Vagina (tissue), 2 donors: ENCODE measurements at places on chromosomes 7 and 10.

GRCh38 chr7:117478836-117479224 is 995 bp upstream of the CFTR start:
- no peak for DNase-seq

DNA sequence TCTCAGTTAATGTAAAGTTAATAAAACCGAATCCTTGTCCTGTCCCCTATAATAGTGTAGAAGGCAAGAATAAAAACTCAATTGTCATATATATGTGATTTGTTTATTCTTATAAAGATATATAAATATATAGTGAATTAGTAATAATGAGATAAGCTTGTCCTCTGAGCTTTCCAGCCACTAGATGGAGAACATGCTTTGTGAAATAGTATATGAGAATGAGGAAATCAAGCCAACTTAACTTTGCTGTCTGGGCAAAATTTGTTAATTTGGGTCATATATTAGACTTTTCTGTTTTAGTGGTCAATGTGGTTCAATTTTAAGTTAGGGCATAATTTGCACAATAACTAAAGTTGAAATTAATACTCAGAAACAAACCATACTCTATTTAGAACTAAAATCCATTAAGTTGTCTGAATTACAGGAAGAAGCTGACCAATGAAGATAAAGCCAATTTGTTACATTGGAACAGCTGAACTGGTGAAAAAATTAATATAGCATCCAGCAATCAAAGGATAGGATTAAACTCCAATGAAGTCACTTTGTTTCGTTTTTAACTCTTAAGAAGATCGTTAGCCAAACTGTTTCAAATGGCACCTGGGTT is 595.0 kb downstream of the ARL4A start:
- DNase-seq = no peak

DNA sequence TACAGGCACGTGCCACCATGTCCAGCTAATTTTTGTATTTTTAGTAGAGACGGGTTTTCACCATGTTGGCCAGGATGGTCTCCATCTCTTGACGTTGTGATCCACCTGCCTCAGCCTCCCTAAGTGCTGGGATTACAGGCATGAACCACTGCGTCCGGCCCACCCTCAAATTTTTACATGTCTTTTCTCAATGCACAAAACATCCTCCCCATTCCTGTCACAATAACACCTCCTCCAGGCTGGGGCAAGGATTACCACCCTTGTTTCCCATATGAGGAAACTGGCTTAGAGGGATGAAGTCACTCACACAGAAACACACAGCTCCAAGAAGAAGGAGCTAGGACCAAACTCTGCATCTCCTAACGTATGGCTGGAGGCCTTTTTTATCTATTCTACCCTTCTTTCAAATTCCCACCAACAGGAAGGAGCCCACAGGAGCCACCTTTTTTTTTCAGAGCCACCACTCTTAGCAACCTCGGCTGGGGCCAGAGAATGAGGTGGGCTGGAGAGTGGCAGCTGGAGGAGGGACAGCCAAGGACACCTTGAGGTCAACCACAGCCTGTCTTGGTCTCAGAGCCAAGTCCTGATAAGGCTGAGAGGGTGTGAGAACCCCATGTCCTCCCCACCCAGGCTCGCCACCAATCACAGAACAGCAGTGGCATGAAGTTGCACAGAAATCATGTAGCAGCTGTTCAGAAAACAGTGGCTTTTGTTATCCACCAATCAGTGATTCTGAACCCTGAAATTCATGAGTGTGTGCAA is 113.1 kb upstream of the PDLIM1 start:
- DNase-seq = no peak

DNA sequence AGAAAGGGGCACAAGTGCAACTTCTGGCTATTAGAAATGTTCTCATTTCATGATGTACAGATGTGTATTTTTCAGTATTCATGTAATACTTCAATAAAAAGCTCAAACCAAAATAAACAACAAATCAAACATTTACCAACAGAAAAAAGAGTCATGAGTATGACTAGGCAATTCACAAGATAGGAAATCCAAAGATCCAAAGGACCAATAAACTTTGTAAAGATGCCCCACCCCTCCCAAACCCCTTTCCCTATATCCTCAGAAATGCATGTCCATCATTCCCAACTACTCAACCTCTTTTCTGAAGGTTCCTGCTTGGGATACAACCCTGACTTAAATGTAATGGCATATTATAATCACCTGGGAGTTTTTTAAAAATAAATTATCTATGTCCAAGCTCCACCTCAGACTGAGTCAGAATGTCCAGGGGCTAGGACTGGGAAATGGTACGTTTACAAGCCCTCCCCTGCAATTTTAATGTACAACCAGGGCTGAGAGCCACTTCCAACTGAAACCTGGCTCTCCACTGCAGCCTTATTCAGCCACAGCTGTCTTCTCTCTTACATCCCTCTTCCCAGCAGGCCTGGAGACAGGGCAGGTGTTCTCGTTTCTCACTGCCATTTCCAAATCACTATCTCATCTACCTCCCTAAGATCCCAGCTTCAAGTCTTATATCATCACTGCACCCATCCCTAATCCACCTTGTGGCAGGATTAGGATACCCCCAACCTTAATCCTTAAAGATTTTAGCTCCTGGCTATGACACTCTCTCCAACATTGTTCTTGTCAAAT is 36.5 kb downstream of the COA1 start:
- no peak for DNase-seq

DNA sequence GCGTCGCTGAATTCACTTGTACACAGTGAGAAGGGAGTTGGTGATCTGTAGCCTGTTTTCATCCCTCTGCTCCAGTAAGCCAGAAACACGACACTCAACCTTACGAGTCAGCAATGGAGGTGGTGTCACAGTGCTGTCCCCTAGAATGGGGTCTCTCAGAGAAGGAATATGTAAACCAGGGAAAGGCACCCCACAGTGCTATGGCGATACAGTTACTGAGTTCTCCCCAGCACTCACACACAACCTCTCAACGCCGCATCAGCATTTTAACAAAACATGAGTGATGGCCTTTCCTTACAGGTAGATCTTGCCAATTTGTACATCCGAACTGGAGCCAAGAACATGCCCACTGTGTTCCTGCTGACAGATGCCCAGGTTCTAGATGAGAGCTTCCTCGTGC is 196.3 kb downstream of the CDCA7L start:
- no peak for DNase-seq

DNA sequence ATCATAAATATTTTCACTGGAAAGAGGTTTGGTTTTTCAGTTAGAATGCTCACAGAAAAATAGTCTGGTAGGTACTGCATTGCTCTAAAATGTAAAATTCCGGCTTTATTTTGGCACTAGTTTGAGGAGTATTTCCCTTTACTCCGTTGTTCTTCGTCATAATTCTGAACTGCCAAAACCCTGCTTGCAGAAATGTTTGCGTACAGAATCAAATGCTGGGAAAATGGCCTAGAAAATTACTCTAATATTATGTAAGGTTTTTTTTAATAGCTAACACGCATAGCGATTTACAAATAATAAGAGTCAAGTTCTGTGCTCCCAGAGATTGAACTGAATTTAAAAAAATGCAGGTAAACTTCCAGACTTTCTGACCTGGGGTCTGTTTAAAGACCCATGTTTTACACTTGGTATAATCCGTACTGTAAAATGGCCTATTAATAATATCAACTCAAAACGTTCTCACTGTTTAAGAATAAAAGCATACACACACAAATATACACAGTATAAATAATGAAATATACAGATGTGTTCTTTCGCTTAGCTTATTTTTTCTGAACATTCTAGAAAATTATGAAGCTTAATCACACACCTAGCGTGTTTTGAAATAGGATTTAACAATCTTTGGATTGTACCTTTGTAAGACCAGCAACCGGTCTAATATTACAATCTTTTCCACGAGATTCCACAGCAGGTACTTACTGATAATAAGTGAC is 23.5 kb upstream of the ANLN start:
- no peak for DNase-seq

DNA sequence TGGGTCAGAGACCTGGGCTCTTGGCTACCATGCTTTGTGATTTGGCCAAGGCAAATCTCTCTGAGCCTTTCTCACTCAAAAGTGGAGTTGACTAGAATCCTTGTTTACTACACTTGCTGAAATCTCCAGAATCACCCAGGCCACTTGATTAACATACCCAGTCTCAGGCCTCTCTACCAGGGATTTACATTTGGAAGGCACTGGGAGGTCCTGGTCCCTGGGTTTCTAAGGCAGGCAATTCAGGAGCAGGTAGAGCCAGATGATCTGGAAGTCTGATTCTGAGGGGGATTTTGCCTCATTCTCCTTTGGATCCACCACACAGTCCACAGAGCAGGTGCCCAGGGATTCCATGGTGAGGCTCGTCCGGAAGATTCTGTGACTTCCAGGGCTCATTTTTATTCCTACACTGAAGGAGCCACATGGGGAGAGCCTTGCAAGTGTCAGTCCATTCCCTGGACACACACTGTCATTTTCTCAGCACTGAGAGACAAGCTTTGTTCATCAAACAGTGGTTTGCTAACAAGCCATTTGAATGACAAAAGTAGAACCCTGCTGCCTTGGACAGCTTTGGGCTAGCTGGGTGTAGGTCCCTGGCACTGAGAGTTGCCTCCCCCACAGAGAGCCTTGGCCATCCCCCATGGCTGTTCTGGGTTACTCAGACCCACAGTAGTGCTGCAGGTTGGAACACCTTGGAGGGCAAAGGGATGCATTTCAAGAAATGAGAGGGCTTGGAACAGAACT is 74.2 kb downstream of the NOC3L start:
- DNase-seq = no peak

DNA sequence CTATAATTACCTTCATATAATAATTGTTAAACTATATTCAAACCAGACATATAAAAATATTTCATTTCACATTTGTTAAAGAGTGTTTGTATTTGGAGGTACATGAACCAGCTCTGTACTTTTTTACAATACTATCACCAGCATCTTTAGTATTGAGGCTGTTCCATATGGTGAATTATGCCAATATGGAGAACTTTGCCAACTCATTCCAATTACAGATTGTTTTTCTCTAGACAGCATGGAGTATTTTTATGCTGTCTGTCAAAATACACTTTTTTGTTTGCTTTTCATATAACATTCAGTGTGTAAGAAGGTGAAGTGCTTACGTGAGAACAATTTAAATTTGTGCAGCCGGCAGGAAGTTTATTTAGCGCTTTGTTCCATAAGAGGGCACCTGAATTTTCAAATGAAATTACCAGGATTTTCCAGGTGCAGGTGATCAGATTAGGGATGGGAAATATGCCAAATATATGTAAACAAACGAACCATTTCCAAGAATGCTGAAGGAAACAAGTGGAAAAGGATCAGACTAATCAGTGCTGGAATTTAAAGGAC is 54.9 kb downstream of the SEMA3E start:
- DNase-seq = no peak

GRCh38 chr7:63899691-63900393 is 98.8 kb upstream of the ZNF722 start:
- no peak for DNase-seq

GRCh38 chr7:48182718-48183369 is 11.6 kb downstream of the ABCA13 start:
- DNase-seq = no peak

DNA sequence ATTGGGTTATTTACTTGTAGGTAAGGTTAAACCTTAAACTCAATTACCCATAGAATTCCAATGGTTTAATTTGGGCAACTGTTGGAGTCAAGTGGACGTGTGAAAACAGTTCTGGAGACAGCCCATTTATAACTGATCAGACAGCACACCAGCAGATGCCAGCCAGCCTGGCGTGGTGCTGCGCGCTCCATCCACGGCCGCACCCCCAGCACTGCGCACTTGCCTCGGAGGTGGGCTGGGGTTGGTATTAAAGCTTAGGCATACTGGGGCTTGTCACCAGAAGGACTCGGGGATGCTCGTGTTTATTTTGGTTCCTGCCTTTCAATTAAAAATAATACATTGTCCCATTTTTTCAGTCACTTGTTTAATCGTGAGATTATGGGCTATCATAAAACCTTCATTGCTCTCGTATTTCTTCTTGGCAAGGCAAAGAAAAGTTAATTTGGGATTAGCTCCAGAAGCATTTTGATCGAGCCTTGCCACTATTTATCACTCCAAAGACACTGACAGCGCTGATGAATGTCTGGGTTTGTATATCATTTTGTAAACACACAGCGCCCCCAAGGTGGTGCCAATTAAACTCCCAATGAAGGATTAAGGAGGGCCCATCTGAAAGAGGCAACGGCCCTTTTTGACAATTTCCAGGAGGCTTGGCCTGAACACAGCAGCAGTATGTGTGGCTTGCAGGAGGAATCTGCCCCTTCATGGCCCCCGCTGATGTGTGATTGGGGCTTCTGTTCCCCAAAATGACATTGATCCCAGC is 204.5 kb upstream of the CXCL12 start:
- DNase-seq = no peak

GRCh38 chr10:77380723-77381122 is 256.9 kb downstream of the KCNMA1 start:
- DNase-seq = no peak

- DNase-seq = no peak
Observed at GRCh38 chr10:49081547-49082275, 33.6 kb downstream of the VSTM4 start.

GRCh38 chr7:36535866-36536664 is 146.4 kb downstream of the ANLN start:
- no peak for DNase-seq

- no peak for DNase-seq
Observed at GRCh38 chr7:117800406-117800805, 72.8 kb downstream of the CTTNBP2 start.

GRCh38 chr10:59631882-59632807 is 77.5 kb downstream of the SLC16A9 start:
- DNase-seq = no peak

- DNase-seq = no peak
Observed at GRCh38 chr10:120181154-120181553, 275.9 kb upstream of the PLPP4 start.

GRCh38 chr7:90458104-90458503 is 11.3 kb upstream of the PTTG1IP2 start:
- no peak for DNase-seq

DNA sequence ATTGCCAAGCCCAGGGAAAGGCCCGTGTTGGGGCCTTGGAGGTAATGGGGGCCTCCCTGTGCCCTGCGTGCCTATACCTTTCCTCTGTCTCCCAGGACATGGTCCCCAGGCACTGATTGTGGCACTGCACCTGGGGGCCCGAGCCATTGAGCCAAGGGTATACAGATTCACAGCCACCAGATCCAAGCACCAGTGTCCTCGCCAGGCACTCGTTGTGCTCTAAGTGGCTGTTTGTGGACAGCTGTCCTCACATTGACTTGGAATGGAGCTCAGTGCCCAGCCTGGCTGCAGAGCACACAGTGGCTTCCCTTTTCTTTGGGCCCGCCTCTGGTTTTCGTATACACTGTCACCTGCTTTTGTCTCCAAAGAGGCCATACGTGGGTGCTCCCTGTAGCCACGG is 72.0 kb upstream of the BTBD16 start:
- no peak for DNase-seq

DNA sequence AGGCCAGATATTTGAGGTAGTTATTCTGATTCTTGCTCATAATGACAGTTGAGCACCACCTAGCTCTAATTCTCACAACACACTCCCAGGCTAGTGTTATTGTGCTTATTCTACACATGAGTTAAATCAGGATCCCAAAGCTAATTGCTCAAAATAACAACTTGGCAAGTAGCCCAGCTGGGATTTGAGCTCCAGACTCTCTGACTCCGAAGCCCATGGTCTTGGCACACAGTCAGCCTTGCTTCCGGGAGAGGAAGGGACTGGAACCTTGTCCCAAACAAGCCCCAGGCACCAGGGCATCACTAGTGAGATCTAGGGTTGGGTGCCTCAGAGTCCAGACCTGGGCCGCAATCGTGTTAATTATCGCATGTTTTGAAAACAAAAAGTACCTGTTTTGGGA is 101.4 kb downstream of the GPAM start:
- no peak for DNase-seq
